ENCODE measurements at places on chromosomes 1 and 21.

- no peak for DNase-seq
Observed at GRCh38 chr1:39984951-39985350, 30.0 kb downstream of the MFSD2A start.

DNA sequence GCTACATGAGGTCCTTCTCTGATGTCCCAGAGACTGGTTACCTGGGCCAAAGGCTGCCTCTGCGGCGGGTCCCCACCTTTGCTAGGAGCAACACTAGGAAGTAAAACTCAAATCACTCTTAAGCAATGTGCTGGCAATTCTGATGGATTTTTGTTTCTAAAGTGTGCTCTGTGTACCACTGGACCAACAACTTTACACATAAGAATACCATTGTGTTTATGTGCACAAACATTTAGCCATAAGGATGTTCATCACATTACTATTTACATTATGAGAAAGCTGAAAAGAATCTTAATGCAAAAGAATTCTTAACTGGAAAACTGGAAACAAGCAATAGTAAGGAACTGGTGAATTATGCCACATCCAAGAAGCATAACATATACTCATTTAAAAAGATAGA is 38.6 kb downstream of the SSBP3 start:
- no peak for DNase-seq

DNA sequence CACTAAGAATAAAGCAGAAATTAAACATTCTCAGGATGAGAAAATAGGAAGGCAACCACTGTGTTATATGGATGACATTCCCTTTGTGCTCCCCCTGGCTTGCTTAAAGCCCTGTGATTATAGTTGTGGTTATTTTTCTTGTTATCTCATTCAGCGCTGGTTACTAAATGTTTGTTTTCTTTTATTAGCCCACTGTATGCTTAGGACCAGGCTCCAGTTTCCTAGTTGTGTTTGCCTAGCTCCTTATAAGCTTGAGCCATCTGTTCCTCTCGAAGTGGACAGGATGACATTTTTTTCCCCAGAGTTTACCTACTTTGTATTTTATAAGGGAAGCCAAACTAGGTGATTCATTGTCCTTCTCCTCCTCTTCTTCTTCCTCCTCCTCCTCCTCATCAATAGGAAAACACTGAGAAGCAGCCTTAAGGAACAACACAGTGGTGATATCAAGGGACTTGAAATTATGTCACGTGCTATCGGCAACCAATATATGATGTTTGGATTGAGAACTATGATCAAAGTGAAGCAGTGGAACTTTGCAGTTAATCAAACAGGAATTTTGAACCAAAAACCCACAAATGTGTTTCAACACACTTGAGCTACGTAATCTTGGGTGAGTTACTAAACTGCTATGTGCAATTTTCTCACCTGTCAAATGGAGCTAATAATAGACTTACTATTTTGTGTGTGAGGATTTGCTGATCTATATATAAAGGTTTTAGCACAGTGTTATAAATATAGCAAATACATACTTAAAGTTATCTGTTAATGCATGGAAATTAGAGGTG is 35.1 kb upstream of the RGS7 start:
- DNase-seq: no peak

DNA sequence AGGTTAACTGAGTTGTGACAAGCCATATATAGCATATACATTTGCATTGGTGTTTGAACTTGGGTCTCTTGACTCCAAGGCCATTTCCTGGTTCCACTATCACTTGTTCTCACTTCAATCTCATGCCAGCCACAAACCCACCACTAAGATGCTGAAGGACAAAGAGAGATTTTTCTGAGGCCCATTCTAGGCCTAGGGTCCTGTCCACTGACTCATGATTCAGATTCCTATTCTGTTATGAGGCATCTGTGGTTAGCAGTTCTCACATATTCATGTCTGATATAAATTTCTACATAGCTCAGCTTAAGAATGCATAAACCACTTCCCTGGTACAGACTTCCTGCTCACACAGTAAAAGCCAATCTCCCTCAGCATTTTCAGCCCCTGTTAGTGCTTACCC is 326.1 kb upstream of the BEND5 start:
- DNase-seq: peak; percentile 1

- no peak for DNase-seq
Observed at GRCh38 chr1:6960291-6960811, 175.1 kb downstream of the CAMTA1 start.

DNA sequence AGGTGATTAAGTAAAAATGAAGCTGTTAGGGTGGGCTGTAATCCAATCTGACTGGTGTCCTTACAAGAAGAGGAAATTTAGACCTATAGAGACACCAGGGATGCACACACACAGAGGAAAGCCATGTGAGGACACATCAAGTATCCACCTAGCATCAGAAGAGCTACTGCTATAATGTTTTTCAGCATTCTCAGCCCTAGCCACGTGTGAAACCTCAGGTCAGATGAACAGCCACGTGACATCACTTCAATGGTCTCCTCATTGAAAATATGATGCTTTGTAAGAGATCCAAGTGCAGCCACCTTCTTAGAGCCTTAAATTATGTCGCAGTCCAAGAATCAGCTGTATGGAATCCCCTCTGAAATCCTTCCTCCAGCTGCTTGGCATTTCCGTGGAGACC is 65.1 kb downstream of the C1orf87 start:
- no peak for DNase-seq

- no peak for DNase-seq
Observed at GRCh38 chr1:31658721-31659120, 14.0 kb upstream of the PEF1 start.

GRCh38 chr1:30914931-30915330 is 6.4 kb upstream of the SDC3 start:
- no peak for DNase-seq

DNA sequence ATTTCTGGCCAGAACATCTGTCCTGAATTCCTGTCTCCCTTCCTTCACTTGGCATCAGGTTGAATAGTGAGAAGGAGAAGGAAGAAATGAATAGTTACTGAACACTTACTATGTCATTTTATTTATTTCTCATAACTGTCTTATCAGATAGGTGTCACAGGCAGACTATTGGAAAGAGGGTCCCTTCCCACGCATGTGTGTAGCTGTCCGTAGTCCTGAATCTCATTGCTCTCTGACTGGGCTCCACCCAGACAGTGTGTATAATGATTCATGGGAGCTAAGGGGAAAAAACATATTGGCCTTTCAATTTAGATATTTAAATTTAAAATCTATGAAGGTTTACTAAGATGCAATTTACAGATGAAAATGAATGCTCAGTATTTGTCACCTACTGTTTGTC is 86.1 kb downstream of the OMA1 start:
- no peak for DNase-seq

GRCh38 chr21:39348040-39348354 is 891 bp downstream of the HMGN1 start:
- DNase-seq: no peak

- no peak for DNase-seq
Observed at GRCh38 chr1:115976921-115977498, 697 bp downstream of the SLC22A15 start.

GRCh38 chr1:90707363-90707710 is 9.8 kb downstream of the BARHL2 start:
- no peak for DNase-seq

GRCh38 chr1:46285730-46286477 is 17.5 kb downstream of the LRRC41 start:
- peak; percentile 8 for DNase-seq

GRCh38 chr1:202133001-202133400 is 10.3 kb downstream of the GPR37L1 start:
- no peak for DNase-seq

- no peak for DNase-seq
Observed at GRCh38 chr1:195804547-195804946, 803.7 kb downstream of the KCNT2 start.

DNA sequence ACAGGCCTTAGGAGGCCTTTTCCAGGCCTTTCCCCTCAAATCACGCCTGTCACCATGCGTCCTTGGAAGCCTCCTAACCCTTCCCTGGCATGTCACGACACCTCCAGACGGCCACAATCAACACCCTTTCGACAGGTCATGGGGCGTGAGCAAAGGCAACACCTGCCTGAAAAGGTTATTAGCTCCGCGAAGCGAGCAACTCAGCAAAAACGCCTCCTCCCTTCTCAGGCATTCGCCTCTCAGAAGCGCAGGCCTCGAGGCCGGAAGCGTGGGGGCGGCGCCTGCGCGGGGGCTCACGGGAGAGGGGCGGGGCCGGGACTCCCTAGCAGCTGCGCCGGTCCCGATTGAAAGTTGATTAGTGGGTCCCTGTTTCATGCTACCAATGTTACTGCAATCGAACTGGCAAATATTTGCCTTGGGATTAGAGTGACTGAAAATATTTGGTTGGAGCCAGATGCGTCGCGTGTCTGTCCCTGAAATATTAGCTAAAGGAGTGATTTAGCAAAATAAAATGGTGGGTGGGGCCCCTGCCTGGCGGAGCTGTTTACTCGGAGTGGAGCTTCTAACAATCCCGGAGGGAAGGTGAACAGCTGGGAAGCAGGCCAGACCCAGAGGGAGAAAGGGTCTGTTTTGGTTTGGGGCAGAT is 44.9 kb downstream of the GFI1 start:
- DNase-seq: no peak

DNA sequence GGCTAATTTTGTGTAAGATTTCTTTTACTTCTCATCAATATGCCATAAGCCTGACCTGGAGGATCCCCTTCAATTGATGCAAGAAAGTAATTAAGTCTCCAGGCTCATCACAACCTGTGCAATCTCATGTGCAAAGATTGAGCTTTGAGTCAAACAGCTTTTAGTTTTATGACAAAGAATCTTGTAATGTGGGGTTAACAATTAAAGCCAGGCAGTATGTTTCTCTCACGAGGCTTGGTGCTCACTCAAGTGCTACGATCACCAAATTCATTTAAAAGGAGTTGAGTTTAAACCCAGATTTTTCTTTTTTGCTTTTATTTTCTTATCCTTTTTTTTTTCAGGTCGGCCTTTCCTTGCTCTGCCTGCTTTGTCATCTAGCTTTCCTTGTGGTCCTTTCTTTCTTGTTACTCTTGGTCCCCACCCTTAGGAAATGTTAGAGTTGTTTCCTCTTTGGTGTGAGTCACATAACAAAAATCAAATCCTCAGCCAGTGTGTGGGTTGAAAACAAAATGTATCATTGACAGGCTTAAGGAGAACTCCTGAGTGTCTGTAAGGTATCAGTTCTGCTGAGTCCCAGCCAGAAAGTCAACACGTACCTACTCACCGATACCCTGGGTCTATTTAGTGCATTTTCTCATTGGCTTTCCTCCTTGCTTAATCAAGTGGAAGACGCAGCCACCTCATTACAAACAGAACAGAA is 1037.2 kb downstream of the ADGRL2 start:
- no peak for DNase-seq

DNA sequence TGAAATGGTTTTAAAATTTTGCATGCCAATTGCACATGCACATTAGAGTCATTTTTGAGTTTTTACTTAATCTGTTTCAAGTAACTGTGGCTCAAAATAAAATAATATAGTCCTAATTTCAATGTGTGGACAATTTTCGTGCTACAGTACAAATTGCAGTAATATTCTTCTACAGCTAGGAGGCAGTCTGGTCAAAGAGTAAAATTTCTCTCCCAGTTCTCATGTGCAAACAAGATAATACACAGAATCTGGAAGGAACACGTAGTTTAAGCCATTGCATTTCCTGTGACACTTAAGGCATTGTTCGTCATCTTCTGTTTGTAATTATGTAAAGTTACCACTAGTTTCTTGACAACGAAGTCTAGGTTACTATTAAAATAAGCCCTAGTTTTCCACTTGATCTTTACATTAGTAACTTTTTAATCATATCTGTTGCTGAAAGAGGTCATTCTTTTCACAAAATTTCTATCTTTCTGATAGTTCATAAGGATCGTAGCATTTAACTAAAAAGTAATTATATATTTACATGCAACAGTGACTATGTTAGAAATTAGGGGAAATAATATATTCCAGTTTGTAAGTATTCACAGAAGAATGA is 28.9 kb downstream of the ODR4 start:
- peak; percentile 62 for DNase-seq

GRCh38 chr1:15139654-15140350 is 13.7 kb upstream of the TMEM51 start:
- no peak for DNase-seq

- DNase-seq: no peak
Observed at GRCh38 chr1:54570161-54570560, 22.1 kb downstream of the ACOT11 start.

GRCh38 chr1:183263886-183264602 is 78.0 kb downstream of the LAMC2 start:
- no peak for DNase-seq

GRCh38 chr1:8493916-8494540 is 176.1 kb downstream of the SLC45A1 start:
- no peak for DNase-seq
